Mucosa of descending colon (tissue), 3 donors: ENCODE measurements at places on chromosomes 1 and 21.

- no peak for DNase-seq
Observed at GRCh38 chr1:235809688-235810397, 56.9 kb downstream of the LYST start.

DNA sequence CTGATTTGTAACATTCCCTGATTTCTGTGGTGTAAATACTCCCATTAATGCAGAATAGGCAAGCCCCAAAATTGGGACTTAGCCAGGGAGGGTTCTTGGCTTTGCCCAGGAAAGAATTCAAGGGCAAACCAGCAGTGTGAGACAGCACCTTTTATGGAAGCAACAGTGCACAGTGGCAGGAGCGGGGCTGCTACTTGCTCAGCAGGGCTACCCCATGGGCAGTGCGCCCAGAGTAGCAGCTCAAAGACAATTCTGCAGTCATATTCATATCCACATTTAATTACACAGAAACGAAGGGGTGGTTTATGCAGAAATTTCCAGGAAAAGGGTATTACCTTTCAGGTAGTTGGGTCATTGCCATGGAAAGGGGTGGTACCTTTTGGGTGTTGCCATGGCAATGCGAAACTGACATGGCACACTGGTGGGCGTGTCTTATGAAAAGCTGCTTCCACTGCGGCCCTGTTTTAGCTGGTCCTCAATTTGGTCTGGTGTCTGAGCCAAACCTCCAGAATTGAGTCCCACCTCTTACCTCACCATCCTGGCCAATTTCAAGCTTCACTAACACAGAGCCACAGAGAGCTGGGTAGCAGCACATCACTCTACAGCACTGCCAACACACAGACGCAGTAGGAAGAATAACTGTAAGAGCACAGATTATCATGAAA, 35.9 kb downstream of the FHAD1 start:
- no peak for DNase-seq

- DNase-seq = no peak
Observed at GRCh38 chr1:66696771-66697170, 55.5 kb upstream of the DYNLT5 start.

DNA sequence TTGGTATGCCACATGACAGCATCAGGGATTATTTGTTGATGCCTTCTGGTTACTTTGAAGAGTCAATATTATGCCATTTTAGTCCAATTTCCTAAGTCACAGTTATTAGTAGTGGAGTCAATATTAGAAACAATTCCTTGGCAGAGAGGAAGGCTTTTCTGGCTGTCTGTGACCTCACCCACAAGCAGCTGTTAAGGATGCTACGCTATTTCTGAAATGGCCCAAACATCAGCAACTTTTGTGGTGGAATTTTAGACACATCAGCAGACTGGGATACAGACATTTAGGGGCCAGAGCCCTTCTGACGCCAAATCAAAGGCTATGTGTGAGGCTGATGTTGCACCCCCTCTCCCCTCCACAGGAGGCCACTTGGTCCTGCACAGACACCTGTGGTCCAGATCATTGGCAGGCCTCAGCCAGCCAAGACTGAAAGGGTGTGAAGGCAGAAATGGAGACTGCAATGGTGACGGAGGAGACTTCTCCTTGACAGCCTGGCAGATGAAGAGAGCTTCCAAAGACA, 9.2 kb upstream of the RXRG start:
- no peak for DNase-seq

GRCh38 chr21:42307106-42307505, 8.1 kb downstream of the TFF3 start:
- no peak for DNase-seq

DNA sequence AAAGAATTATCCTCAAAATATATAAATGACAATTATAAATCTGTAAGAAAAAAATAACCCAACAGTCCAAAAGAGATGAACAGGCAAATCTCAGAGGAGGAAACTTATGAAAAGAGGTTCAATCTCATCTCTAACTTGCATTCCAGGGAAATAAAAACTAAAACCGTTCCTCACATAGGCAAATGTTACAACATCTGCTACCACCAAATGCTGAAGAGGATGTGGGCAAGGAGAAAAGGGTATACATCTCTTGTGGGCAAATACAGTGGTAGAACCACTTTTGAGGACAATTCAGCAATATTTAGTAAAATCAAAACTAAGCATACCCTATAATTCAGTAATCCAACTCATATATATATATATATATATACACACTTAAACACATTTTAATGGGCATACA, 33.7 kb upstream of the SGIP1 start:
- no peak for DNase-seq

GRCh38 chr1:154975409-154976059, 1.1 kb downstream of the CKS1B start:
- peak; percentile 86 for DNase-seq

DNA sequence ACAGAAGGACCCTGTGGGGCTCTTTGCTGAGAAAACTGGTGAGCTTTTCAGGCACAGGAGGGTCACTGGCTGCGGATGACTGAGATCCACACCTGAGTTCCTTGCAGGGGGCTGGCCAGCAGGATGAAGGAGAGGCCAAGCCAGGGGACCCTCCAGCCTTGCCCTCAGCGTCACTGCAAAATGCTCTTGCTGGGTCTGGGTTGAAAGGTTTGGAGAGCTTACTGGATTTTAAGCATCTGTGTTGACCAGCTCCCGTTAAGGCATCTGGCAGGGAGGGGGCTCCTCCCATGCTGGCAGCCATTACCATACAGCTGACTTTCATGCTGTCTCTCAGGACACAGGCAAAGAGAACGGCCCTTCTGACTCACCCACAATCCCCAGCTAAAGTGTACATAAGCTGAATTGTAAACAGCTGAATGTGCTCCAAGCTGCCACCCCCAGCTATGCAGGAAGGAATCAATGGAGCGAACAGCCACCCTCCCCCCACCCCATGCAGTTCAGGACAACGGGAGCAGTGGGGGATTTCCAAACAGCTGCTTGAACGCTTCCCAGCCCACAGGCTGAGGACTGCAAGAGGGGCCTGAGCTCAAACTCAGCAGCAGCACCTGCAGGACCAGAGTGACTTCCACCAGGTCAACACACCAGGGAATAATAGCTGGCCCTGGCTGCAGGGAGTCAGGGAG, 21.3 kb upstream of the A3GALT2 start:
- peak; percentile 84 for DNase-seq

DNA sequence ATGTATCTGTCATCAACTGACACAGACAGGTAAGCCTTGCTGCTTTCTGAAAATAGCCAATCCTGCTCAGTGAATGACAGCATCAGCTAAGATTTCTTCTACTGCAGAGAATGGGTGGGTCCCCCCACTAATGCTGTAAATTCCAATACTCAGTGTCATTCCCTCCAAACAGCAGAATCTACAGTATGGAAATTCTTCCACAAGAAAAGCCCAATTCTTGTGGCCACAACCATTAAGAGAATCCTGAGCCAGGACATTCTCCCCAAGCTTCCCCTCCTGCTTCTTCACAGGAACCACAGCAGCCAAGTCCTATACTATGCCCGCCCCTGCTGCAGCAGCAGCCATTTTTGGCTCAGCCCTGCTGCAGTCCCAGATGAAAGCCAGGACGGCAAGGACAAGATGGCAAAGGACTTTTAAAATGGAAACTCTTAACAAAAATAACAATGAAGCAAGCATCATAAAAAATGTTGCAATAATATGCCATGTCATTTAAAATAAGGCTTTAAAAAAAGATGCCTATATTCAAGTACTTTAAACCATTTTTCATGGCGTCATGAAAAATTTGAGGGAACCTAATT, 26.8 kb downstream of the EIF4G3 start:
- no peak for DNase-seq

- no peak for DNase-seq
Observed at GRCh38 chr1:53598966-53599365, 139.8 kb downstream of the DMRTB1 start.

DNA sequence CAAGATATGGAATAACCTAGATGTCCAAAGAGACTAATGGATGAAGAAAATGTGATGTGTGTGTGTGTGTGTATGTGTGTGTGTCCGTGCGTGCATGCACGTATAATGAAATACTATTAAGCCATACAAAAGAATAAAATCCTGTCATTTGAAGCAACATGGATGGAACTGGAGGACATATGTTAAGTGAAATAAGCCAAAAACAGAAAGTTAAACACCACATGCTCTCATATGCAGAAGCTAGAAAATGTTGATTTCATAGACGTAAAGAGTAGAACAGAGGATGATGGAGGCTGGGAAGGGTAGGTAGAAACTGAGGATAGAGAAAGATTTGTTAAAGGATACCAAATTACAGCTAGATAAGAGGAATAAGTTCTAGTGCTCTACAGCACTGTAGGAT, 133.7 kb downstream of the APP start:
- no peak for DNase-seq

- DNase-seq = no peak
Observed at GRCh38 chr21:14414932-14415508, 32.1 kb upstream of the HSPA13 start.

GRCh38 chr1:5662744-5663126, 329.5 kb downstream of the NPHP4 start:
- DNase-seq = no peak

DNA sequence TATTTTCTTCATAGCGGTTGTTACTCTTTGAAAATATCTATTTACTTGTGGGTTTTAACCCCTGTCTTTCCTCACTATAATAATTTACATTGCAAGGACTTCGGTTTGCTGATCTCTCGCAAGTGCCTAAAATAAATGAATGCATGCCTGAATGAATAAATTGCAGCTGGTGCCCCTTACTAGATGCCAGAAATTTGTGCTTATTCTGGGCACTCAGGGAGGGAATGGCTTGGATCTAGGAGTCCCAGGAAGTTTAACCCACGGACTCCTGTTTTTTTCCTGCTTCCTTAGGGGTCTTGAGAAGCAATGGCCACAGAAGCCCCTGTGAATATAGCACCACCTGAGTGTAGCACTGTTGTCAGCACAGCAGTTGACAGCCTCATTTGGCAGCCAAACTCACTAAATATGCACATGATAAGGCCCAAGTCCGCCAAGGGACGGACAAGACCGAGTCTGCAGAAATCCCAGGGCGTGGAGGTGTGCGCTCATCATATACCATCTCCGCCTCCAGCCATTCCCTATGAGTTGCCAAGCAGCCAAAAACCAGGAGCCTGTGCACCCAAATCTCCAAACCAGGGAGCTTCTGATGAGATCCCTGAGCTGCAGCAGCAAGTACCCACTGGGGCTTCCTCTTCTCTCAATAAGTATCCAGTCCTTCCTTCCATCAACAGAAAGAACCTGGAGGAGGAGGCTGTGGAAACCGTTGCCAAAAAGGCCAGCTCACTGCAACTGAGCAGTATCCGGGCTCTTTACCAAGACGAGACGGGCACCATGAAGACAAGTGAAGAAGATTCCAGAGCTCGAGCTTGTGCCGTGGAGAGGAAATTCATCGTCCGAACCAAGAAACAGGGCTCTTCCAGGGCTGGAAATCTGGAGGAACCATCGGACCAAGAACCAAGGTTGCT, 4.2 kb upstream of the PLA2G2C start:
- DNase-seq = no peak

DNA sequence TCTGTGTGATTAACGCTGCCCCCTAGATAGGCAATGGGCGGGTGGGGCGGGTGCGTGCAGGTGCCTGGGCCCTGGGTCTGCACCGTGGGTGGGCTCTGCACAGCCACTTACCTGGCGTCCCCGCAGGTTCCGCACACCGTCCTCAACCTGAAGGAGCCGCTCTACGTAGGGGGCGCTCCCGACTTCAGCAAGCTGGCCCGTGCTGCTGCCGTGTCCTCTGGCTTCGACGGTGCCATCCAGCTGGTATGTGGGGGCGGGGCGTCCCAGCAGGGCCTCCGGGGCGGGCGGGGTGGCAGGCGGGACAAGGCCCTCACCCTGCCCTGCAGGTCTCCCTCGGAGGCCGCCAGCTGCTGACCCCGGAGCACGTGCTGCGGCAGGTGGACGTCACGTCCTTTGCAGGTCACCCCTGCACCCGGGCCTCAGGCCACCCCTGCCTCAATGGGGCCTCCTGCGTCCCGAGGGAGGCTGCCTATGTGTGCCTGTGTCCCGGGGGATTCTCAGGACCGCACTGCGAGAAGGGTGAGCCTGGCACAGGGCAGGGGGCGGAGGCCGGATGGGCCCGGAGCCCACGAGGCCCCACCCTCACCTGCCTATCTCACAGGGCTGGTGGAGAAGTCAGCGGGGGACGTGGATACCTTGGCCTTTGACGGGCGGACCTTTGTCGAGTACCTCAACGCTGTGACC, 22.8 kb downstream of the RNF223 start:
- no peak for DNase-seq

- DNase-seq = no peak
Observed at GRCh38 chr1:234775477-234776246, 165.7 kb upstream of the IRF2BP2 start.

DNA sequence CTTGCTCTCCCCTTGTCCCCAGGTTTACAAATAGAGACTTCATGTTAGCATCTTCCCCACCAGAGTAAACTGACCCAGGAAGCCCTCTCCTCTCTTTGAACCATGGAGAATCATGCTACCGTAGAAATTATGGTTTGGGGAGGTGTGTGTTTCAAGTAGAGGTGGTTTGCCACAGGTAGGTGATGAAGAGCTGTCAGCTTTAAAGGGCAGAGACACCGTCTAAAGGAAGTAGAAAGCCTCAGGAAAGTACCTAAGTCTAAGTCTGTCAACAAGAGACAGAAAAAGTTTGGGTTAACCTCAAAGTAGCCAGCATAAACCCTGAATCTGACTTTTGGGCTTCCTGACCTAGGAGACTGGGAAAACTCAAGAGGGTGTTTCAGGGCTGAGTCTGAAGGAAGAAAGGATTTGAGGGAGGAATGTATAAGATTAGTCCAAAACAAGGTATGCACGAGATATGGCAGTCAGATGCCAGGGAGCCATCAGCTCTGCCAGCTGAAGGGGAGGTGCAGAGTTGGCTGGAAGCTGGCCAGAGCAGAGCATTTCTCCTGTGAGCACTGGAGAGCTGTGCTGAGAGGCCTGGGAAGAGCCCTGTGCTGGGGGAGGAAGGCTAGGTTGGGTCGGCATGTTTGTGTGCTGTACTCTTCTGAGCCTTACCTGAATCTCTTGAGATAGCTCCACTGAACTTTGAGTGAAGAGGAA, 14.3 kb downstream of the ADAMTSL4 start:
- DNase-seq = peak; percentile 82

GRCh38 chr1:9805006-9805508, 18.7 kb downstream of the CLSTN1 start:
- no peak for DNase-seq

DNA sequence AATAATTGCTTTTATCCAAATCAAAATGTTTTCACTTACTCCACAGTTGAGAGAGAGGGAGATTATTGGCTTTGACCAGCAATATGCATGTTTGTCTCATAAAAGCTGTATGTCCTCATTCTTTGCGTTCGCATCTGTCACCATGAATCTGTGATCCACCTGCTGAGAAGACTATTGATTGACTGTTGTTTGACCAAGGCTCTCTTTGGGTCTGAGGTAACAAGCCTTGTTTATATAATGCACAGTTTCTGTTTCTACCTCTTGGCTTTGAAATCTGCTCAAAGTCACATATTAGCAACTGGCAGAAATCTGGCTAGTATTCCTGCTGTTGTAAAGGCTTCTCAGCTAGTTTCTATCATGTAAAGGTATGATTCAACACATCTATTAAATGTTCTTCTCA, 157.0 kb downstream of the LYPLAL1 start:
- no peak for DNase-seq

GRCh38 chr21:31714741-31715365, 17.1 kb downstream of the SCAF4 start:
- DNase-seq = no peak
